Hepatocyte (in vitro differentiated cells): ENCODE measurements at places on chromosomes 2 and 18. TPM values are rescaled to one million over a fixed set of nuclear protein-coding genes. Genes with fewer than 3 reads are reported as not detected.

The TTC31 gene
- total RNA-seq: 19.9 and 25.1 TPM in 2 replicates

The DCDC2C gene
- not detected in 2 replicates for total RNA-seq

The SPR gene
- 44.8 and 48.3 TPM in 2 replicates for total RNA-seq

The SGO2 gene
- 4.2 and 5.6 TPM in 2 replicates for total RNA-seq

The GREB1 gene
- 4.0 and 5.7 TPM in 2 replicates for total RNA-seq

The TYMS gene
- total RNA-seq: 15.1 and 16.9 TPM in 2 replicates

The DSC3 gene
- 29.3 and 39.7 TPM in 2 replicates for total RNA-seq

The IL1F10 gene
- not detected in 2 replicates for total RNA-seq

The IL37 gene
- total RNA-seq: not detected in 2 replicates

The CPO gene
- total RNA-seq: 0.36 TPM in 1 of 2 replicates, not detected in the other

The NFATC1 gene
- 0.60 and 4.2 TPM in 2 replicates for total RNA-seq

The LYPD6B gene
- total RNA-seq: 13.3 and 16.8 TPM in 2 replicates

The KRTCAP3 gene
- 11.4 and 19.3 TPM in 2 replicates for total RNA-seq

The SDC1 gene
- 92.3 and 108 TPM in 2 replicates for total RNA-seq

The SULT1C2 gene
- 21.5 and 25.1 TPM in 2 replicates for total RNA-seq

The UGT1A1 gene
- 0.53 and 0.60 TPM in 2 replicates for total RNA-seq

The NPPC gene
- total RNA-seq: not detected in 2 replicates

The GLI2 gene
- 3.8 and 5.8 TPM in 2 replicates for total RNA-seq

The VWC2L gene
- 0.10 and 0.40 TPM in 2 replicates for total RNA-seq

The CFAP221 gene
- 3.4 and 8.1 TPM in 2 replicates for total RNA-seq

The STK39 gene
- 35.4 and 39.4 TPM in 2 replicates for total RNA-seq

The KCNS3 gene
- total RNA-seq: 4.8 and 5.1 TPM in 2 replicates

The XDH gene
- total RNA-seq: 4.0 and 6.7 TPM in 2 replicates

The IL1R2 gene
- 1.3 and 10.5 TPM in 2 replicates for total RNA-seq

The CHST9 gene
- 30.6 and 32.7 TPM in 2 replicates for total RNA-seq

The OSBPL1A gene
- total RNA-seq: 31.3 and 35.6 TPM in 2 replicates

The CD8B gene
- total RNA-seq: 1.00 and 1.5 TPM in 2 replicates

The GDF7 gene
- 0.24 and 0.37 TPM in 2 replicates for total RNA-seq

The EFR3B gene
- 2.0 and 2.7 TPM in 2 replicates for total RNA-seq

The GALR1 gene
- total RNA-seq: 0.07 and 0.36 TPM in 2 replicates

The REG1B gene
- not detected in 2 replicates for total RNA-seq

The GKN1 gene
- 0.53 TPM in 1 of 2 replicates, not detected in the other for total RNA-seq

The ICOS gene
- total RNA-seq: 0.08 and 0.10 TPM in 2 replicates

The IL36G gene
- total RNA-seq: 0.20 TPM in 1 of 2 replicates, not detected in the other

The CASP8 gene
- 24.4 and 27.7 TPM in 2 replicates for total RNA-seq

The HOXD1 gene
- total RNA-seq: not detected in 2 replicates

The INPP5D gene
- total RNA-seq: 2.9 and 5.2 TPM in 2 replicates

The LOXHD1 gene
- total RNA-seq: not detected in 2 replicates

The CHPF gene
- 180 and 193 TPM in 2 replicates for total RNA-seq

The RAB6D gene
- 3.0 and 3.5 TPM in 2 replicates for total RNA-seq

The PARD6G gene
- 11.7 and 11.8 TPM in 2 replicates for total RNA-seq

The CHRNG gene
- not detected in 2 replicates for total RNA-seq

The GAL3ST2 gene
- total RNA-seq: 0.20 and 0.53 TPM in 2 replicates
